ENCODE measurements at places on chromosomes 7 and 10.

DNA sequence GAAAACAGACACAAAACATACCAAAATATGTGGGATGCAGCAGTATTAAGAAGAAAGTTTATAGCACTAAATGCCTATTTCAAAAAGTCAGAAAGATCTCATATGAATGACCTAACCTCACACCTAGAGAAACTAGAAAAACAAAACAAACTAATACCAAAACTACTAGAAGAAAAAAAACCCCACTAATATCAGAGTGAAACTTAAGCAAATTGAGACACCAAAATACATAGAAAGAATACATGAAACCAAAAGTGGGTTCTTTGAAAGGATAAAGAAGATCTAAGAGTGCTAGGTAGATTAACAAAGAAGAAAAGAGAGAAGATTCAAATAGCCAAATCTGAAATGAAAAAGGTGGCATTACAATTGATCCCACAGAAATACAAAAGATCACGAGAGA, 494.1 kb downstream of the SH2D4B start:
- DNase-seq, result no peak

DNA sequence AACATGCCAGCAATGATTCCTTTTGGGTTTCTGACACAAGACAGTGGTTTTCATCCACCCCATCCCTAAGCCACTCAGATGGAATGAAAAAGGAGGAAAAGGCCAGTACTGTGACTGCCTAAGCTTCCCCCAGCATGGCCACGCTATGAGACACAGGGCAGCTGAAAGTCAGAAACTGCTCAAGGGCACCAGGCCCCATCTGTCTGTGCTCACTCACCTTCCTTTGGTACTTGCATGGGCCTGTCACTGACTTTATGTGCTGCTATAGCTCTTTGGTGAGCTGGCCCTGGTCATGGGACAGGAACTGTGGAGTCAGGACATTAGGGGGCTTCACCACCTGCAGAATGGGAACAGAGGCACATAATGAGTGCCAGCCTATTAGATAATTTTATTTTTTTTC, 21.2 kb upstream of the ACSM6 start:
- no peak for DNase-seq

- DNase-seq, result no peak
These were observed 703.5 kb upstream of the SEMA3D start for GRCh38 chr7:85890244-85890811.

- DNase-seq, result no peak
These were observed 154.0 kb upstream of the MKI67 start for GRCh38 chr10:128280271-128280670.

GRCh38 chr10:71975087-71975870, 11.1 kb downstream of the CHST3 start:
- DNase-seq, result no peak

- no peak for DNase-seq
These were observed 111.3 kb downstream of the POU6F2 start for GRCh38 chr7:39088730-39089593.

DNA sequence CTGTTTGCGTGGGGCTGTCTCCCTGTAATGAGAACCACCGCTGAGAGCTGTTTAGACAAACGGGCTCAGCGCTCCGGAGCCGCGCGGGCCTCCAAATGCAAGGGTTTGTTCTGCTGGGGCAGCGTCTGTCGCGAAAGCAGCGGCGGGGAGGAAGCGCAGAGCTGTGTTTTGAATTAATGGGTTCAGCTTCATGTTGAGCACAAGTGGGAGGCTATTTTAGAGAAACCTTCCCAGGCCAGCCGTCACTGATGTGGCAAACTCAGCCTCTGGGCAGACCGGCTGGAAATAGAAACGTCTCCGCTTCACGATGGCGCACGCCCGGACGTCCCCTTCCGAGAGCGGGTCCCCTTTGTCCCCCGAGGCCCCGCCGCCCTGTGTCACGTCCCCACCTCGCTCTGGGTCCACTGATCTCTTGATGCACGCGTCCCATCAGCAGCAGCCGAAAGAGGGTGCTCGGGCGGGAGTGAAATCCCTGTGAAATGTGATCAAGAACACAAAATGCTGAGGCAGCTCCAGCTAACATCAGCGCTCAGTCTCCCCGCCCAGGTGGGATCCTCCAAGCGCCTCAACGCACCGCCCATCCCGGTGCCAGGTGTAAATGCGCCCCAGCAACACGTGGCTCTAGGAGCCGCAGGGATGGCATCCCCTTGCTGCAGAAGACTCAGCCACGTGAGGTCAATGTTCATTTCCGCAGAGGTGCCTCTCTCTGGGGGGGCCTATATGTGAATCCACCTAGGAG, 44.9 kb downstream of the BAMBI start:
- no peak for DNase-seq

- DNase-seq, result no peak
These were observed 442.9 kb downstream of the AUTS2 start for GRCh38 chr7:70040970-70041766.

DNA sequence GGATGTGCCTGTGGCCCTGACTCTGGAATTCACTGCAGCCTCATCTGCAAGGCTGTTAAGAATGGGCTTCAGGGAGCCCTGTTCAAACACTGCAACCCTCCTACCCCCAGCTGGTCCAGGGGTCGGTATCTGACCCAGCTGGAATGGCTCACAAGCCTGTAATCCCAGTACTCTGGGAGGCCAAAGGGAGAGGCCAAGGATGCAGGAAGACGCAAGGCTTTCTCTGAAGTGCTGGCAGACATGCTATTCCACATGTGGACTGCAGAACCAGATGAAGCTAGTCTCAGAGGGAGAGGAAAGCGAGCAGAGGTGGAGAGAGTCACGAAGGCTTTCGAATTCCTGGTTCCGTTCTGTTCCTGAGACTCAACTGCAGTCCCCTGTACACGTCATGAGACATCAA, 45.0 kb downstream of the ESYT2 start:
- DNase-seq, result no peak

DNA sequence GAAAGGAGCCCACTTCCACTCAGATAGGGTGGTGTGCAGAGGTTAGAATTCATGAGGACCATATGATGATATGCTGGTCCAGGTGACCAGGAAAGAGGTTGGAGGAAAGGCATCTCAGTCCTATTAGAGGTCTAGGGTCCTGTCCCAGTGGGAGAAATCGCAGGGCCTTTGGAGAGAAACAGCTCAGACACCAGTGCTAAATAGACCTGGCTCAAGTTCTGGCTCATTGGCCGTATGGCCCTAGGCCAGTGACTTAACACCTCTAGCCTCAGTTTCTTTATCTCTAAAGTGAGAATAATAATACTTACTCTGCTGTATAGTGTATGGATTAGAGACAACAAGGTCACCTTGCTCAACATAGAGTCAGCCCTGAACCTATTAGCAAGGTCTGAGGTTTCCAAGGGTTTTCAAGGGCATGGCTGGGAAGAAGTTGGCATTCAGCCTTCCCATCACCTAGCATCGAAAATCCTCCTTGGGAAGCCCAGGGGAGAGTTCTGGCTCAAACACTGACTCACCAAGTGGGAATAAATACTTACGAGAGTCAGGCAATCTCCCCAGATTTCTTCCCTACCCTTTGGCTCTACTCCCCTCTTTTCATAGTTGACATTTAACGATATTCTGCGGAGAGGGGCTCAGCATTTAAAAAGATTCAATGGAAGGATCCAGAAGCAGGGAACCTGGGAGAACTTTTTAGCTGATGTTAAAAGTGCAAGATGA, 473.1 kb upstream of the PODXL start:
- no peak for DNase-seq

- no peak for DNase-seq
These were observed 14.6 kb upstream of the FZD1 start for GRCh38 chr7:91249506-91250233.

GRCh38 chr10:43796781-43797180, 148.1 kb upstream of the ZNF32 start:
- DNase-seq, result no peak

GRCh38 chr7:80372415-80372814, 139.4 kb downstream of the GNAT3 start:
- DNase-seq, result no peak

- DNase-seq, result no peak
These were observed 28.8 kb downstream of the RNF216 start for GRCh38 chr7:5752663-5753062.

GRCh38 chr7:90563286-90563685, 32.8 kb upstream of the CDK14 start:
- no peak for DNase-seq

DNA sequence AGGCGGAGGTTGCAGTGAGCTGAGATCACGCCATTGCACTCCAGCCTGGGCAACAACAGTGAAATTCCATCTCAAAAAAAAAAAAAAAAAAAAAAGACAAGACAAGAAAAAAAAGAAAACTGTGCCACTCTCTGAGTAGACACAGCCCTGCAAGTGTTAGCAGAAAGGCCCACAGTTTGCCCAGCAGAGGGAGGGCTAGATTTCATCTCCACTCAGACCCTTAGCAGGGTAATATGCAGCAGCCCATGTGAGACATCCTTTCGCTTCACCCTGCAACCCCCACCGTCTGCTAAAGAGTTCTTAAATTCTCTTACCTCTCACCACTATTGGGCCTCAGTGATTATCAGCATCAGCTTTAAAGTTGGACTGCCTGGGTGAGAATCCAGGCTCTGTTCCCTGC, 38.2 kb downstream of the CTNNA3 start:
- no peak for DNase-seq

DNA sequence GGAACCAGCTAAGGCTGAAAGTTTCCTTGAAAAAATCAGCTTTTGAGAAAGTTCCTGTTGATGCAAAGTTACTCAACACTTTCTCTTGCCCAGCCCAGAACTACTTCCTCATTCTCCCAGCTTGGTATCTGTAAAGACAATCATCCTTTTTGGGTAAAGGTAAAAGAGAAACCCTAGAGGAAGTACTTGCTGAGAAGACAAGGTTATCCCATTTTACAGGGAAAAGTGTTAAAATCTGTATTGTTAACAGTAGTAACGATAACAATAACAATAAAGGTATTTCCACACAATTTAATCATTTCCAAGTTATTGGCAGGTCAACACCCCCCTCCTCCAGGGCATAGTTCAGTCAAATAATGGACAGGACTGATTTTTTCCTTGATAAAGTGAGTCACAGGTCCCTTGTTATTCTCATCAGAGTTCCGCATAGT, 2.4 kb downstream of the ALOX5 start:
- no peak for DNase-seq

- no peak for DNase-seq
These were observed at the start of gene SLC18A3 for GRCh38 chr10:49610114-49610457. TSS of gene SLC18A3 (plus strand) at chr10:49610310. CDS start at chr10:49610741, 431 bp downstream.

DNA sequence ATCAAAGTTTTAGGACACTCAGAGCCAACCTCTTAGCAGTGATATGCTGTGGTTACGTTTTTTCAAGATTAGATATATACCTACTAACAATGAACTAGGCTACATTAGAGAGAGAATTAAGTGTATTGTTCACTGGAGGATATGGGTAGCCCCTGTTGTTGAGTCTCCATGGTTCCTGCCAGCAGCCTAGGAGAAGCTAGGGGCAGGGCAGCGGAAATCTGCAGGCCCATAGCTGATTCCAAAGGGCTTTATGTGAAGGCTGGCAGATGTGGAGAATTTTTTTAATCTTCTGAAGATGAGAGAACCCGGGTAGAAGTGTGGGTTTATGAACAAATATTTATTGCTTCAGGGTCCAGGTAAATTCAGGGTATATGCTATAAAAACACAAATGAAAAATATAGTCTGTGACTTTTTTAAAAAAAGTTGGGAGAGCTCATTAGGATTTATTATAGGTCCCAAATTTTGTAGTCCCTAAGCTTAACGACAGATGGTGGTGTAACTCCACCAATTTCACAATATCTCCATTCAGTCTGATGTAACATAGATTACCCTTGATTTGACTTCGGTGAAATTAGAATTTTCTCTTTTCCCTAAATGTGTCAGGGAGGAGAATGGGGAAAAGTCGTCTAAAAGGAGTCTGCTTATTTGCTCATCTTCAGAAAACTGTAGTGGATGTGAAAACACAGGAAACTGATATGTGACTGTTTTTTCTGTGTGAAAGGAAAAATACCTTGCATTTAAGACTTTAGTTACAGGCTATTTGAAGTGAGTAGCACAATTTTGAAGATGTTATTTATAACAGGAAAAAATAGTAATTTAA, 163.0 kb upstream of the PPP1R3A start:
- no peak for DNase-seq

DNA sequence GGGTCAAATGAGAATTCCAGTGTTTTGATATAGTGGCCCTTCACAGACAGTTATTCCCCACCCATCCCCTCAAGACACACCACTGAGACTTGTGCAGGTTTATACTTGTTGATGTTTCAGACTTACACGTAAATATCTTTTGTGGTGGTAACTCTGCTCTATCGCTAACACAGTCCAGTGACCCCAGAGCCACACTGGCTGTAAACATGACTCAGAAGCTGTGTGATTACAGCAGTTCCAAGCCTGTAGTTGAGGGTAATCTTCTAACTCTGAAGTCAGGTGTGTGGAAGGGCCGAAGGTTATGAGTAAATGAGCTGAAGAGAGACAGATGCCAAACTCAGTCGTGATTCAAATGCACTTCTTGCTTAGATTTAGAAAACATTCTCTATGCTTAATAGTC, 19.4 kb downstream of the NOBOX start:
- DNase-seq, result no peak

DNA sequence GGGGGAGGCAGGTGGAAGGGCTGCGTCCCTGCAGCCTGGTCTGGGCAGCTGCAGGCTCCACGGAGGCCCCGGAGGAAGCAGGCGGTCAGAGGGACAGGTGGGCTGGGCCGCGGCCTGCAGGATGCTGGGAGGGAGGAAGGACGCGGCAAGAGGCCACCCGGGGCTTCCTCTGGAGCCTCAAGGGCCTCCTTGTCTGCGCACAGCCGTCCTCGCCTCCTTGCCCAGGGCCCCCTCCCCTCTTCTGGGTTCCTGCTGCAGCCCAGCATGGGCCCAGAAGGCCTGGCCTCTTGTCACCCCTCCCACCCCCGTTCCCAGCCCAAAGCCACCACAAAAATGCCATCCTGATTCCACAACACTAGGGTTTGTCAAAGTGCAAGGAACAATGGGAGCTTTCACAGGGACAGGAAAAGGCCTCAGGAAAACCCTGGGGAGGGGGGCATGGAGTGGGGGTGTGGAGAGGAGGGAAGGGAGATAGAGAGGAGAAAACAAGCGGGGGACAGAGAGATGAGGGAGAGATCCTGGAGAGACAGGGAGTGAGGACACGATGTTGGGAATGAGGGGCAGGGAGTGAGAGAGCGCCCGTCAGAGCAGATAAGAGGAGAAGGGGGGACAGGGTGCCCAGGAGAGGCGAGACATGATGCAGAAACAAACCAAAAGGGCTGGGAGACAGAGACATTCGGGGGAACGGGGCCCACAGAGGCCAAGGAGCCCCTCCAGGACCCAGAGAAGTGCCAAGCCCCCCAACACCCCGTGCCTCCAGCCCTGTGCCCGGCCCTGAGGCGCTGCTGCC, 41.8 kb downstream of the ZCCHC24 start:
- DNase-seq, result no peak
